ENCODE measurements at places on chromosomes 7 and 10.

DNA sequence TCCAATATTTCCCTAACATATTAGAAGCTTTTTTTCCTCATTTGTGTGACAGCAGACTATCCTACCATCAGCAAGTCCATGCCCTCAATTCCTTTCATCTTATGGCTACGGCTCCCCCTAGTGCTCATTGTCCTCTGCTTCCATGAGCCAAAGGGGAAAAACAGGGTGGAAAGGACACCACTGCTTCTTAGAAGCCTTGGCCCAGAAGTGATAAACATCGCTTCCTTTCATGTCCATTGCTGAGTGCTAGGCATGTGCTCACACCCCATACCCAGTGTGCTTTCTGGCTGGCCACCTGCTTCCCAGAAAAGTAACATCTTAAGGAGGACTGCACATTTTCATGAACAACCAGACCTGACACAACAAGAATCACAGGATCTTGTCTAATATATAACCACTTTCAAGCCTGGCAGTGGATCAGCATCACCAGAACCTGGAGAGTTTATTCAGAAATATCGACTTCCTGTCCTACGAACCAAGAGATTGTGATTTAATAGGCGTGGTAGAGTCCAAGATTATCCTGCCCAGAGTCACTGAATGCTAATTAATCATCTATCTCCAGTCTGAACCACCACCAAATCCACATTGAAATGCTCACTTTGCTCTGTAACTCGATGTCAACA is 650.5 kb upstream of the SORCS1 start:
- peak; percentile 33 for DNase-seq

DNA sequence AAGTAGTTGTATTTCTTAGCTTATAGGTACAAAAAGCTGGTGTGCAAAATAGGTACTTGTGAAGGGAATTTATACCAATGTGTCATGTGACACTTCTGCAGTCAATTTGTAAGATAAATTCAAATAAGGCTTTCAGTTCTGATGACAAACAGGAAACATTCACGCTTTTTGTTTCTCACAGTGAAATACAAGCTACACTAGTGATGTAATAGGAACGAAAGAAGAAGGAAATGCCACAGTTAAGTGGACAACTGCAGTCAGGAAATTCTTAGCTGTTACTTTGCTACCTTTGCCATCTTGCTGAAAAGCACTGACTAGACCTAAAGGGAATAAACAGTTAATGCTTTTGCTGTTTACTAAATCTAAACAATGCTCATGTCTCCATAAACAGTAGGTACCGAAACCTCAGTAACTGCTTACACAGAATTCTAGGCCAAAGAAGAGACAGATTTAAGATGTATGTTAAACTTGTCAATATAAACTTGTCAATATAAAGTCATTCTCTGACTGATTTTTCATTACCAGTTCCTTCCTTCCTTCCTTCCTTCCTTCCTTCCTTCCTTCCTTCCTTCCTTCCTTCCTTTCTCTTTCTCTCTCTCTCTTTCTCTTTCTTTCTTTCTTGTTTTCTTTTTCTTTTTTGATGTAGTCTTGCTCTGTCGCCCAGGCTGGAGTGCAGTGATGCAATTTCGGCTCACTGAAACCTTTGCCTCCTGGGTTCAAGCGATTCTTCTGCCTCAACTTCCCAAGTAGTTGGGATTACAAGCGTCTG is 10.1 kb downstream of the OTUD1 start:
- DNase-seq: peak; percentile 21

GRCh38 chr7:506921-507622 is 12.6 kb downstream of the PDGFA start:
- DNase-seq: no peak

- no peak for DNase-seq
Measured at GRCh38 chr10:132592790-132593383, 55.3 kb downstream of the INPP5A start.

Measured in fibroblast of skin of right biceps (primary cell).